ENCODE measurements at places on chromosomes 2 and 18.
A peak's percentile ranks its signal among the peaks of the same experiment; 100 is the strongest.

- no peak for DNase-seq
These were observed 170.6 kb downstream of the SLC8A1 start for GRCh38 chr2:40281021-40281940.

GRCh38 chr18:68693091-68693815, 21.7 kb downstream of the TMX3 start:
- DNase-seq = no peak

GRCh38 chr2:168136392-168136977, 110.9 kb downstream of the STK39 start:
- DNase-seq = no peak

GRCh38 chr18:2932247-2933181, 80.4 kb downstream of the LPIN2 start:
- no peak for DNase-seq

DNA sequence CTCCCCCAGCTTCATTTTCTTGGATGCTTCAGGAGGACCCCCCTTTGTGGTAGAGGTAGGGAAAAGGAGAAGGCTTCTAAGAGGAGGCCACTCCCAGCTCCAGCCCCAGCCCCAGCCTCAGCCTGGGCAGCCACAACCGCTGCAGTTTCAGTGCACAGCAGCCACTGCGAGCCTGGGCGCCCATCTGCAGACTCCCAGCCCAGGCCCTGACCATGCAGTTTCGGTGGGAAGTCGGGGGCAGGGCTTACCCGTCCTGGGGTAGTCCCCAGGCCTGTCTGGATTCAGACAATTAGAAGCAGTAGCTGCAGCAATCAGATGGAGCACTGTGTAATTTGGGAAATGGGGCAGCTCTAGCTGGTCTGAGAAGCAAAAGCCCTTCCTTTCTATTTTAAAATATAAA, 28.6 kb downstream of the ITM2C start:
- peak; percentile 46 for DNase-seq

DNA sequence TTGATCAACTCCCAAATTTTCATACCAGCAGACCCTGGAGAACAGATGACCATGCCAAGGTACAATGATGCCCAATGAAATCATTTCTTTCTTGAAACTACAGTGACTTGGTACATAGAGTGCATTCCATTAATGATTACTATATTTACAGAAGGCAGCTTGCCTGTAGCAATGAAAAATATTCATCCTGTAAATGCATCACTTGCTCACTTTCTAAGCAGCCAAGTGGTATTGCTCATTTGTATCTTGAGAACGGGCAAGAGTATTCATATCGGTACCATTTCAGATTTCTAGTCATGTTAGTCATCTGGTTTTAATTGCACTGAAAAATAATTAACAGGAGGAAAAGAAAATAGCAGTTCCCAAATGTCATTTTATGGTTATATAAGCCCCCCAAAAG, 59.6 kb downstream of the VIL1 start:
- DNase-seq = no peak

DNA sequence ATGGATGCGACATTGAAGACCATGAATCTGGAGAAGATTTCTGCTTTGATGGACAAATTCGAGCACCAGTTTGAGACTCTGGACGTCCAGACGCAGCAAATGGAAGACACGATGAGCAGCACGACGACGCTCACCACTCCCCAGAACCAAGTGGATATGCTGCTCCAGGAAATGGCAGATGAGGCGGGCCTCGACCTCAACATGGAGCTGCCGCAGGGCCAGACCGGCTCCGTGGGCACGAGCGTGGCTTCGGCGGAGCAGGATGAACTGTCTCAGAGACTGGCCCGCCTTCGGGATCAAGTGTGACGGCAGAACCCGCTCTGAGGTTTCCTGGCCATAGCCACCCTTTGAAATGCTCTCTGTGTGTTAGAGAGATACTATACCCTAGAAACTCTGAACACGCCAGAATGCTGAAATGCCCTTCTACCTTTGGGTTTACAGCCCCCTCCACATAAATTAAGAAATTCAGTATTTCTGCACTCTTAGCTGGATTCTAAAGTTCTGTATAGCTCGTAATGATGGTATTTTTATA, 659 bp downstream of the CHMP1B start:
- no peak for DNase-seq

GRCh38 chr2:122145856-122146255, 390.4 kb downstream of the TSN start:
- DNase-seq = no peak

DNA sequence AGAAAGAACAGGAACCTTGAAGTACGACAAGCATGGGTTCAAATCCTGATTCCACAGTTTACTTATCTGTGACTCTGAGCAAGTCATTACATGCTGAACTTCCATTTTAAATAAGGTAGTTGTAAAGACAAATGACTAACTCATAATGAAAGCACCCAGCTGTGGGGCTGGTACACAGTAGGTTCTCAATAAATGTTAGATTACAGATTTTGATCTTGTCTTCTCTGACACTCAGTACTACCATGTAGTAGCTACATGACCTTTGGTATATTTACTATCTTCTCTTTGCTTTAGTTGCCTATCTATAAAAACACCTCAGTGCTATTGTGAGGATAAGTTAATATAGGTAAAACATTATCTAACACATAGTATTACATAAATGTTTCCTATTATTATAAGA, 3.2 kb downstream of the TRAK2 start:
- DNase-seq = no peak

DNA sequence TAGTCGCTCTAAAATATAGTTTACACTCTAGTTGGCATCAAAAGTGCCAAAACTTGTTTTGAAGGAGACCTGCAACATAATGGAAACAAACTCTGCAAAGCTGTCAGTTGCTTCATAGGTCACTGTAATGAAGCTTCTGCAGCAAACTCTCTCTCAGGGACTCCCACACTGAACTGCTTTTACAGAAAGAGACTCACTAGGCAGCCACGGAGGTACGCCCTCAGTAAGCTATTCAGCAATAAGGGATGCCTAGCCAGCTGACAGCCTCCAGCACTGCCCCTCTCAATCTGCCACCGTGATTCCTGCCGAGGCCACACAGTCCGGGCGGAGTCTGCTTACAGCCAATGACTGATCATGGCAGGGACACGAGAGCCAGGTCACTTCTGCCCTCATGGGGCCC, 51.1 kb downstream of the COLEC12 start:
- no peak for DNase-seq

DNA sequence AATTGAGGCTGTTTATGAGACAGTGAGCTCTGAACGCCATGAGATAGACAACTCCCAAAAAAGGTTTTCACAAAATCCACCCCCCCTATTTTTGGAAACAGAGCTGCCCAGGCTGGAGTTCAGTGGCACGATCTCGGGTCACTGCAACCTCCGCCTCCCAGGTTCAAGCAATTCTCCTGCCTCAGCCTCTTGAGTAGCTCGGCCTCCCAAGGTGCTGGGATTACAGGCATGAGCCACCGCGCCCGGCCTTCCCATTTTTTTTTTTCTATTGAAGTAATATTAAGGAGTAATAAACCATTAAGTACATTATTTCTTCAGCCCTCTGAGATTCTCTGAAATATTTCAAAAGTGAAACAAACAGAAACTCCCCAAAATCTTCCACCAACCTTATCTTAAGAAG, 252.8 kb upstream of the NETO1 start:
- no peak for DNase-seq

DNA sequence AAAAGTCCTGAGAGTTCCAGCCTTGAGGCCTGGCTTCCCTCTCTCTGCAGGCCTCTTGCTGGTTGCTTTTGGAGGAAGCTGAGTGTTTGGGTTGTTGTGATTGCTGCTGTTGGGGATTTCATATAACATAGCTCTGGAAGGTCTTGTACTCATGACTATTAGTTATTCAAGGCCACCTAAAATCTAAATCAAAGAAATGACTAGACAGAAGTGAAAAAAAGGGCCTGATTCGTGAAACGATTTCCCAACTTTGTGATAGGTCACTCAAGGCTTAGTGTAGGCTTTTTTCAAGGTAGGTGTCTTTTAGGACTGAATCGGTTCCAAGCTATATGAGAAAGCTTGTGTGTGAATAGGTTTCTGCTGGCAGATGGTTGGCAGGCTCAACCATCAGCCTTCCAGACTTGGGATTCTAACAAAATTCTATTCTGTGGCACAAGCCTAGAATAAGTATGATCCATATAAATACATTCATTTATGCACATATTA, 164.4 kb downstream of the FMNL2 start:
- no peak for DNase-seq

DNA sequence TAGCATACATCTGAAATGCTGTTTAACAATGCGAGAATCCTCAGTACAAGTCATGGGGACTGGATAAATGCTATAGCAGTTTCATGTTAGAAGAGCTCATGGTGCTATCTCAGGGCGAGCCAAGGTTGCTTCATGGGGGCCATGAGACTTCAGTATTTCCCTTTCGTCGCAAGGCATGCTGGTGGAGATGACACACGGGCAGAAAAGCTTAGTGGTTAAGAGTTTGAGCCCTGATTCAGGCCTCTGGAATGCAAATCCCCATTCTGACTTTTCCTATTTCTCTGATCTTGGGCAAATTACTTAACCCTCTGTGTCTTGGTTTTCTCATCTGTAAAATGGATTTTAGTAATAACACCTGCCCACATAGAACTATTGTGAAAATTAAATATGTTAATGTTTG, 57.4 kb upstream of the EPHA4 start:
- DNase-seq = no peak

GRCh38 chr18:70288171-70288850, 534 bp upstream of the SOCS6 start:
- peak; percentile 69 for DNase-seq

- DNase-seq = no peak
These were observed 5.3 kb downstream of the CD8A start for GRCh38 chr2:86785456-86785855.

DNA sequence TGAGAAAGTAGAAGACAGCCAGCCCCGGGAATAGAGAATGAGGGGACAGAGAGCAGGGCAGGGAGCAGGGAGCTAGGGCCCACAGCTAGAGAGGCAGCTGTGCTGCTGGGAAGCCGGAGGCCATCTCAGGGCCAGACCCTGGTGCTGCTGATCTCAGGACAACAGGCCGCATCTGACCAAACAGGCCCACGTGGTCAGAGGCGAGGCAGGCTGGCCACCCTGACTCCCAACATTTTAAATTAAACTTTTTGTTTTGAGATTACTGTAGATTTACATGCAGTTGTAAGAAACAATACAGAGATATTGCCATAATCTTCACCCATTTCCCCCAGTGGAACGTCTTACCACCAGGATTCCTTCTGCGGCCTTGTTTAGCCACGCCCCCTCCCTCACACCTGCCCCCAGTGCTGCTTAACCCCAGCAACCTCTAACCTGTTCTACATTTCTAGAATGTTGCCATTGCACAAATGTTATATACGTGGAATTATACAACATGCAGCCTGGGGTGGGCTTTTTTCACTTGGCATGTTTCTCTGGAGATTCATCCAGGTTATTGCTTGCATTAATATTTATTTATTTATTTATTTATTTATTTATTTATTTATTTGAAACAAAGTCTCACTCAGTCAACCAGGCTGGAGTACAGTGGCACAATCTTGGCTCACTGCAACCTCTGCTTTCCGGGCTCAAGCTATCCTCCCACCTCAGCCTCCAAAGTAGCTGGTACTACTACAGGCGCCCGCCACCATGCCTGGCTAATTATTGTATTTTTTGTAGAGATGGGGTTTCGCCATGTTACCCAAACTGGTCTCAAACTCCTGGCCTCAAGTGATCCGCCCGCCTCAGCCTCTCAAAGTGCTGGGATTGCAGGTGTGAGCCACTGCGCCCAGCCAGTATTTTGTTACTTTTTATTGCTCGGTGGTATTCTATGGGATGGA, 48.6 kb upstream of the GPR17 start:
- no peak for DNase-seq

GRCh38 chr2:216739035-216739434, 43.7 kb upstream of the IGFBP5 start:
- DNase-seq = no peak

GRCh38 chr2:112641701-112642100, 4.0 kb upstream of the SLC20A1 start:
- no peak for DNase-seq

DNA sequence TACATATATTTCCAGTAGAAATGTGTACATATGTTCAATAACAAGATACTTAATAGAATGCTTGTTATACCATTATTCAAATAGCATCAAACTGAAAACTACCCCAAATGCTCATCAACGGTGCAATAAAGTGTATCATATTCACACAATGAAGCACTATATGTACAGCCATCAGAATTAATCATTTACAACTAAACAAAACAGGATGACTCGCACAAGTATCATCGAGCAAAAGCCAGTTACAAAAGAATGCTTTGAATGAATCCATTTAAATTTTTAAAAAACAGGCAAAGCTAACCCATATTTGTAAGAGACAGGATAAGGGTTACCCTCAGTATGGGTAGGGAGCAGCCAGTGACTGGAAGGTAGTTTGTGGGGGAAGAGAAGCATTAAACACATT, 132.8 kb upstream of the PDE1A start:
- DNase-seq = no peak

DNA sequence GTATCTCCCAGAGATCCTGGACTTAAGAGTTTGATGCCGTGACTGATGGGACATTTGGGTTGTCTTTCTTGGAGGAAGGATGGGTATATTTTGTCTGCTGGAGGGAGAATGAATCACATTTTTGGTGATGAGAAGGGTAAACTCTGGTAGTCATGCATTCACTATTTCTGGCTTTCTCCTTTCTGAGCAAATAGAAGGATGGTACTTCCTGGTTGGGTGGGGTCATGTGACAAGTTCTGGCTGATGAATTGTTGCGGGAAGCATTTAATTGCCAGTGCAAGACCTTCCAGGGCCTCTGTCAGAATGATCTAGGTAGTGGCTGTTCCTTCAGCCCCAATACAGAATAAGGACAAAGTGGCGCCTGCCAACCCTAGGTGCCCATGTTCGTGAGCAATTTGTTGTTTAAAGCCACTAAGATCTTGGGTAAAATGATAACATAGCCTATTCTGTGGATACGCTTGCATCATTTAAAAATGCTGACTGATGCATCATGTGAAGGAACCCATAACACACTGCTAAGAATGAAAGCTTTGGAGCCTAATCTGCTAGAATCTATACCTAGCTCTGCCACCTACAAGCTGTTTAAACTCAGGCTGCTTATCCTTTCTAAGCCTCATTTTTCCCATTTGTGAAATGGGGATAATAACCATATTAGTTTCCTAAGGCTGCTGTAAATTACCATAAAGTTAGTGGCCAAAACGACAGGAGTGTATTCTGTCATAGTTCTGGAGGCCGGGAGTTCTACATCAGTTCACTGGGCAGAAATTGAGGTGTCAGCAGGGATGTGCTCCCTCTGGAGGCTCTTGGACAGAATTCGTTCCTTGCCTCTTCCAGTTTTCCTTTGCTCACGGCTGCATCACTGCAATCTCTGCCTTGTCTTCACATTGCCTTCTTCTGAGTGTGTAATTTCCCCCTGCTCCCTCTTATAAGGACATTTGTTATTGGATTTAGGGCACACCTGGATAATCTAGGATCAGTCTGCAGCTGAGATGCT, 281.3 kb downstream of the AGPS start:
- DNase-seq = no peak
